ENCODE measurements at places on chromosomes 6 and 20.

- no peak for DNase-seq
Measured at GRCh38 chr20:56322681-56323080, 36.1 kb upstream of the FAM210B start.

GRCh38 chr6:107318100-107318736, 141.1 kb downstream of the PDSS2 start:
- DNase-seq = peak; percentile 27

- no peak for DNase-seq
Measured at GRCh38 chr20:33521461-33521860, 31.6 kb downstream of the CBFA2T2 start.

- peak; percentile 57 for DNase-seq
Measured at GRCh38 chr6:111837641-111838500, 35.4 kb downstream of the FYN start.

DNA sequence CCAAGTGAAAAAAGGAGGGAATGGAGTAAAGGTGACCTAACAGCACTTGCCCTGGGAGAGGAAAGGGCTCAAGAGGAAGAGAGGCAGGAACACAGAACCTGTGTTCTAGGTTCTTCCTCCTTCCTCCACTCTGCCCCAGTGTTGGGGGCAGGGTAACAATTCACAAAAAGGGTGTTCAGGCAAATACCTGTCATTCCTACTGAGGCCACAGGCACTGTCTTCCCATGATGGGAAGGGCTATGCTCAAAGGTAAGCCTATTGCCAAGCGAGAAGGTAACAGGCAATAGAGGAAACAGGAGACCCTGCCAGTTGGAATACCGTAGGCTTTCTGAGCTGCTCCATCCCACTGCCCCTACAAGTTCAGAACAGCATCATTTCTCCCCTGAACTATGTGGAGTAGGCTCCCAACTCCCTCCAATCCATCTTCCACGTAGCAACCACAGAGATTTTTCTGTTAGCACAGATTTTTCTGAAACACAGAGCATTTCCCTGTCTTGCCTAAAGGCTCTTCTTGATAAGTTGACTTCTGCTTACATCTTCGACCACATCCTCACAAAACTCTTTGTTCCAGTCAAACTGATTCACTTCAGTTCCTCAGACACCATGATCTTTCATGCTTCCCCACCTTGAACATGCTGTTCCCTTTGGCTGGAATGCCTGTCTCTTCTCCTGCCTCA, 2.7 kb downstream of the AGPAT1 start:
- DNase-seq = no peak

All from activated naive CD4-positive, alpha-beta T cell treated with anti-CD3 and anti-CD28 coated beads, Interleukin-2, amount 50 U/mL, for 72 hours (primary cell).